ENCODE measurements at places on chromosomes 2 and 18.

- DNase-seq: no peak
- H3K36me3 ChIP-seq: peaks cover 3% of the 10 kb centered on the region
- no peaks in the 10 kb centered on the region for H3K27me3 ChIP-seq
- H3K4me1 ChIP-seq: peaks cover 7% of the 10 kb centered on the region
These were observed 18.1 kb downstream of the CCNYL1 start for GRCh38 chr2:207729465-207729998.

- no peaks in the 10 kb centered on the region for H3K36me3 ChIP-seq
- H3K4me3 ChIP-seq: no peak overlapping the region
These were observed 463.3 kb downstream of the STK39 start for GRCh38 chr2:167784084-167784425.

- H3K4me3 ChIP-seq: no peak overlapping the region
- no peak for DNase-seq
- H3K27ac ChIP-seq: no peak overlapping the region
- H3K4me1 ChIP-seq: peaks cover 45% of the 10 kb centered on the region
These were observed 5.2 kb downstream of the ZNF638 start for GRCh38 chr2:71336802-71337201.

- no peak overlapping the region for H3K4me3 ChIP-seq
- H3K27me3 ChIP-seq: no peaks in the 10 kb centered on the region
- no peaks in the 10 kb centered on the region for H3K36me3 ChIP-seq
- DNase-seq: no peak
These were observed 55.4 kb upstream of the NCOA1 start for GRCh38 chr2:24435391-24436316.

GRCh38 chr18:79524181-79525078 is 128.7 kb downstream of the NFATC1 start:
- peak overlapping the region; percentile 98 for H3K27ac ChIP-seq
- H3K4me1 ChIP-seq: peaks cover 63% of the 10 kb centered on the region
- H3K36me3 ChIP-seq: peaks cover 23% of the 10 kb centered on the region
- H3K27me3 ChIP-seq: peaks cover 2% of the 10 kb centered on the region

DNA sequence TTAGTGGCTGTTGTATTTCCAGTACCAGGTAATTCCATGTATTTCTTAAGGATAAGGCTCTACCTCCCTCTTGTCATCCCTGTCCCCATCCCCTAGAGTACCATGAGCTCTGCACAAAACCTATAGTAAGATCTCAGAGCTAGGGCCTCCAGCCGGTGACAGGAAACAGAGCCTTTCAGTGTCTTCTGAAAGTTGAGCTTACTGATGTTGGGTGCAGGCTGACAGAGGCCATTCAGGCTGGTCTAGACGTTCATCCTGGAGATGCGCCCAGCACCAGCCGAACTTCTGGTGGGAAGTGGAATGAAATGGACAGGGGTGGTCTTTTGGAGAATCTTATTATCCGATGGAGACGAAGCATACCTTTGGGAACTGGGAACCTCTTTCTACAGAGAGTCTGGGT is 16.7 kb upstream of the LYPD6B start:
- no peak overlapping the region for H3K4me3 ChIP-seq
- peaks cover 10% of the 10 kb centered on the region for H3K4me1 ChIP-seq
- no peaks in the 10 kb centered on the region for H3K27me3 ChIP-seq
- no peak for DNase-seq
- peaks cover 3% of the 10 kb centered on the region for H3K36me3 ChIP-seq
- H3K27ac ChIP-seq: no peak overlapping the region

DNA sequence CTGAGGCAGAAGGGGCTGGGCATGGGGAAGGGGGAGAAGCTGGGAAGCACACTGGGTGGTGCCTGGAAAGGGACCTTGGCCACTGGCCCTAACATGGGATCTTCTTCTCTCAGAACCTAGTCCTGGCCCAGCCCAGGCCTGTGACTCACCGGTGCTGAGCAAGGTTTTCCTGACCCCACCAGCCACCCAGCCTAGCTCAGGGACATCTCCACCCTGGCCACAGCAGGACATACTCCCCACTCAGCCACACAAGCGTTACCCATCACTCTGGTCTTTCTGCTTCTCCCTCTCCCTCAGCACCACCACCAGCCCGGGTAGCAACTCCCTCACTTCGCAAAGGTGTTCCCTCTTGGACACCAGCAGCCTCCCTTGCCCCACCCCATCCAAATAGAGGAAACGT is 22.8 kb downstream of the TNS1 start:
- no peak overlapping the region for H3K27ac ChIP-seq
- no peaks in the 10 kb centered on the region for H3K27me3 ChIP-seq
- DNase-seq: no peak
- no peaks in the 10 kb centered on the region for H3K36me3 ChIP-seq

DNA sequence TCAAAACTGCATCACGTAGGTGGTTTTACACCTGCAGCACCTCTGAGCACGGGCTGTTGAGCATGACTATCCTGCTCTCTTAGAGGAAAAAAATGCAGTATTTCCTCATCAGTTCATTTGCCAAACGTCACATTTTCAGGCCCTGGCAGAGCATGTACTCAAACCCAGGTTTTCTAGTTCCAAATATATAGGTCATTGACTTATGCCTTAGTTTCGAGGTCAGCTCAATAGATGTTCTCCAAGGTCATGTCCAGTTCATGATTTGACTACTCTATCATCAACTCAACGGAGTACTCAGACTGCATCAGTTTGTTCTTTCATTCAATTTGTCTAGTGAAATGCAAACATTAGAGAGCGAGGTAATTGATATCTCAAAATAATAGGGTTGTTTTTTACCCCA is 39.3 kb upstream of the STAT1 start:
- peaks cover 28% of the 10 kb centered on the region for H3K4me1 ChIP-seq
- no peak for DNase-seq
- H3K27ac ChIP-seq: no peak overlapping the region
- H3K27me3 ChIP-seq: no peaks in the 10 kb centered on the region
